ENCODE measurements at places on chromosomes 5 and 9. TPM values are rescaled to one million over a fixed set of nuclear protein-coding genes. Genes with fewer than 3 reads are reported as not detected.

DNA sequence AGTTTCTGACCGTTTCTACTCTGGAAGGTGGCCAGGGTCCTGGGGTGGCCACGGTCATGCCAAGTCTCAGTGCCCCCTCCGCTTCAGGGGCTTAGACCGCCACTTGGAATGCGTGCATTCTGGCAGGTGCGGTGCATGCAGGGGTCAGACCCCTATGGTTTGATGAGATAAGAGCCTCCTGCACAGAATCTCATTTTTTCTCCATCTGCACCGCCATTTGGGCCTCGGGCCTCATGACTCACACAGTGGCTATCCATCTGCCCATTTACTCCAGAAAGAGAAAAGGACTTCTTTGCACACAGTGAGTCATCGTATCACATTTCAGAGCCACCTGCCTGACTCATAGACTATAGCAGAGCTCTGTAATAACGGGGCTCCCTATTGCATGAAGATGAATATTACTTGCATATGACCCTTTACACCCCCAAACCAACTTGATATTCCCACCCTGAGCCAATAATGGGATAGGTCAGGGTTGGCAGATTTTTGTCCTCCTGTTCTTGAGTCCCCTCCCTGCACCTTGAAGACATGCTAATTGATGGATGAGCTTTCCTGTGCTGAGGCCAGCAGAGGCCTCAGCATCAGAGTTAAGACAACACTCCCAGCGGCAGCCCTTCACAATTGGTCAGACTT, 157.4 kb downstream of the NR3C1 start:
- no peak overlapping the region for H3K4me3 ChIP-seq
- H3K36me3 ChIP-seq, result no peaks in the 10 kb centered on the region
- no peak for DNase-seq
- H3K27me3 ChIP-seq, result no peaks in the 10 kb centered on the region
- H3K27ac ChIP-seq, result no peak overlapping the region

OTULINL gene
- total RNA-seq, result 8.9 TPM

DNA sequence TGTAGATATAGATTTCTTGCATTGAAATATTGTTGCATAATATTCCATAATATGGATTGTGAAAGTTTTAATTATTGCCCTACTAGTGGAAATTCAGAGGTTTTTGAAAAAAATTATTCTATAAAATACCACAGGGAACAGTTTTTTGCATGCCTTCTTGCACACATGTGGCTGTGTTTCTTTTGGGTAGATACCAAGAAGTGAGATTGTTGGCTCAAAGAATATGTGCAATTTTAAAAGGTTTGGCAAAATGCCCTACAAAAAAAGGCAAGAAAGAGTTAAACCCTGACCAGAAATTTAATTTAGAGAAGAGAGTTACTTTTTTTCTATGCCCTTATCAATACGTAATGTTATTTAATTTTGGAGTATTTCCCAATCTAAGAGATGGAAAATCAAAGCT, 270.8 kb upstream of the DAPK1 start:
- H3K27ac ChIP-seq, result no peak overlapping the region
- H3K4me3 ChIP-seq, result no peak overlapping the region
- DNase-seq, result no peak
- H3K4me1 ChIP-seq, result no peaks in the 10 kb centered on the region

DNA sequence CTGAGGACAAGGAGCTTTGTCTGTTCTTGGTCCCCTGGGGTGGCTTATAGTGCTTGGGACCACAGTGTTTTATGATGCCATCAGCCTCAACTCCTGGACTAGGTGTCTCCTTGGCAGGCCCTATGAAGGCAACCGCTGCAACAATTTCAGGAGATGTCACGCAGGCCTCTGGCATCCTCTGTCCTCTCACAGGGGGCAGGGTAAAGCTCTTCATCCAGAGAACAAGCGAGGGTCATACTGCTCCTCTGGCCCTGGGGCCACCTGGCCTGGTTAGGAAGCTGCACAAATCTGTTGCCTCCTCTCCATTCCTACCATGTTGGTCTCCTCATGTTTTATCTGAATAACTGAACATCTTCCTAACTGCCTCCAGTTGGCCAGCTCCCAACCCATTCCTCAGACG, 148.9 kb upstream of the SPEF2 start:
- no peaks in the 10 kb centered on the region for H3K4me1 ChIP-seq
- no peaks in the 10 kb centered on the region for H3K36me3 ChIP-seq
- no peak overlapping the region for H3K4me3 ChIP-seq
- H3K27me3 ChIP-seq, result no peaks in the 10 kb centered on the region
- H3K27ac ChIP-seq, result no peak overlapping the region

- H3K27ac ChIP-seq, result no peak overlapping the region
- H3K4me3 ChIP-seq, result peak overlapping the region; percentile 72
- no peak for DNase-seq
- no peaks in the 10 kb centered on the region for H3K27me3 ChIP-seq
- peaks cover 60% of the 10 kb centered on the region for H3K36me3 ChIP-seq
These were observed 41.8 kb downstream of the ROR2 start for GRCh38 chr9:91908293-91908623.

GRCh38 chr9:108874058-108874788, 12.2 kb downstream of the ACTL7A start:
- no peaks in the 10 kb centered on the region for H3K27me3 ChIP-seq
- no peaks in the 10 kb centered on the region for H3K4me1 ChIP-seq
- H3K27ac ChIP-seq, result no peak overlapping the region
- peaks cover 79% of the 10 kb centered on the region for H3K36me3 ChIP-seq
- no peak overlapping the region for H3K4me3 ChIP-seq

DNA sequence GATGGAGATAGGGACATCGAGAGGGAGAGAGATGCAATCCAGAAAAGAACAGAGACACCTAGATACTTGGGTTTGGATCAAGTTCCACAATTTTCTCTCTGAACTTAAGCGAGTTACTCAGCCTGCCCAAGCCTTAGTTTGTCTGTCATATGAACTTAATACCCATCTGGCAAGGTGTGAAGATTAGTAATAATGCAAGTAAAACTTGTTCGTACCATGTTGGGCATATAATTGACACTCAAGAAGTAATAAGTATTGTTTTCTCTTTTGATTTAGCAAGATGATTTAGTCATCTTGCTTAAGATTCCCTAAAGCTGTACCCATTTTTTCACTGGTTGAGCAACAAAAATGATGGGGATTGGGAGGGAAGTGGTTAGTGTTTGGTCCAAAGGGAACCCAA, 7.5 kb downstream of the RABGAP1 start:
- H3K27me3 ChIP-seq, result no peaks in the 10 kb centered on the region
- no peak for DNase-seq
- H3K4me1 ChIP-seq, result no peaks in the 10 kb centered on the region
- no peak overlapping the region for H3K27ac ChIP-seq
- no peak overlapping the region for H3K4me3 ChIP-seq

NR2F1-AS1 gene
- 1.7 TPM for total RNA-seq

PCDHA1 gene
- total RNA-seq, result 2.5 TPM

HSD17B3 gene
- 0.40 TPM for total RNA-seq

SETD9 gene
- total RNA-seq, result 14.9 TPM

IRX1 gene
- total RNA-seq, result 1.9 TPM

DNA sequence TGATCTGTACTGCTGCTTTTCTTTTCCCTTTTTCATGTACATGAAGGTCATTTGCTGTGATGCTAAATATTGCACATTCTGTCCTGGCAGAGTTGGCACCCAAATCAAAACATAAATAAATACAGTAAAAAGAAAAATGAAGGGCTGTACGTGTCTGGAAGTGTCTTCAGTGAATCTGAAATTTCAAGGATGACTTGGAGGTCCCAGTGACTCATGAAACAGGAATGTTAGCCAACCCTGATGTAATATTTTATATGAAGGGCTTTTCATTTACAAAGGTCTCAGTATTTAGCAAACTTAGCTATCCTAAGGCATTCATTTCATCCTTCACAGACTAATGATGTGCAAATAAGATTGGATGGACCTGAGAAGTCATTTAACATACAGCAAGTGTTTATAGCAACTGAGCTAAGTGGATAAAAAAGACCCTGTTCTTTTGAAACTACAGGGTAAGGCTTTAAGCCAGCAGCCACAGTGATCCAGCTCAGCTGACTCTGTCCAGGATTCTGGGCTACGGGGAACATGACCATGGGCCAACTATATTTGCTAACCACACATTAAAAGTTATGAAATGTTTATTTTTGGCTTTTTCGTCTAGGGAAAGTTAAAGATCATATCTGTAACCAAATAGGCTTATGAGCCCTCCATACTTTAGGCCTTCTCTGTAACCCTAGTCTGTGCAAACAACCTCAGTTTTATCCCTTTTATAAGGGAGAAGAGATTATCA, 104.0 kb upstream of the DMRTA1 start:
- H3K4me1 ChIP-seq, result no peaks in the 10 kb centered on the region
- no peak overlapping the region for H3K27ac ChIP-seq
- H3K27me3 ChIP-seq, result no peaks in the 10 kb centered on the region

DRD1 gene
- 0.34 TPM for total RNA-seq

GRCh38 chr5:15731699-15732098, 231.7 kb downstream of the FBXL7 start:
- no peak overlapping the region for H3K4me3 ChIP-seq
- H3K36me3 ChIP-seq, result no peaks in the 10 kb centered on the region
- no peak overlapping the region for H3K27ac ChIP-seq
- DNase-seq, result no peak
- no peaks in the 10 kb centered on the region for H3K27me3 ChIP-seq
- H3K4me1 ChIP-seq, result no peaks in the 10 kb centered on the region

GRCh38 chr9:37902131-37902530, 1.8 kb downstream of the SLC25A51 start:
- peaks cover 28% of the 10 kb centered on the region for H3K36me3 ChIP-seq
- peaks cover 8% of the 10 kb centered on the region for H3K4me1 ChIP-seq
- DNase-seq, result no peak
- H3K4me3 ChIP-seq, result peak overlapping the region; percentile 86
- H3K27me3 ChIP-seq, result no peaks in the 10 kb centered on the region

PCDHGA10 gene
- total RNA-seq, result 3.2 TPM

GRCh38 chr5:173480896-173481295, 135.6 kb downstream of the BOD1 start:
- no peaks in the 10 kb centered on the region for H3K4me1 ChIP-seq
- H3K4me3 ChIP-seq, result no peak overlapping the region
- no peak overlapping the region for H3K27ac ChIP-seq
- H3K36me3 ChIP-seq, result no peaks in the 10 kb centered on the region

DNA sequence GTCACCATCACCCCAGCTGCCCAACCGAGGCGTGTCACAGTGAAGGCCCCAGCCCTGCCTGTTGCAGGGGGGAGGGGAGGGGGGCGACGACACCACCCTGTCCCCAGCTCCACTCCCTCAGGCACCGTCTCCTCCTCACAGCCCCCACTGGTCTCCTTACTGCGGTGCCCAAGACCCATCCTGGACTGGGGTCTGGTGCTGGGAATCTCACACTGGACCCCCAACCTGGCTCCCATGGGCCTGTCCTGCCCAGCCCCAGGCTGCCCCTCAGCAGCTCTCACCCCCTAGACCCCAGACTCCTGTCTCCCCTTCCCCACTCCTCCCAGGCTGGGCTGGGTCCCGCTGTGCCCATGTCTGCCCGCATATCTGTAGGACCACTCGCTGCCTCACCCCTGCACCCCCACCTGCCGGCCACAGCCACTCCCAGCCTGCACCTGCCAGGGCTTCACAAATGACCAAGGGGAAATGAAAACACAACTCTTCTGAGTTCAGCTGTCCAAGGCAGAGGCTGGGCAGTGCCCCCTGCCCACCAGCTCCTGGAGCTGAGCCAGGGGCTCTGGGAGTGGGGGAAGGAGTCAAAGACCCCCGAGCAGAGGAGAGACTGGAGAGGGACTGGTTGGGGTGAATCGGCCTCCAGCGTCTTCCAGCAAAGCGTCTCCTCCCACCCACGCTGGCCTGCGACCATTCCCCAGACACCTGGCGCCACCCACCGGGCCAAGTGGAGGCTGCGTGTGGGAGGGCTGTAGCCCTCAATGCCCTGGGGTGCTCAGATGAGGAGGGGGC, 32.6 kb upstream of the EGFL7 start:
- no peak overlapping the region for H3K27ac ChIP-seq
- H3K4me1 ChIP-seq, result peaks cover 9% of the 10 kb centered on the region
- peak; percentile 93 for DNase-seq
- H3K4me3 ChIP-seq, result no peak overlapping the region
- H3K27me3 ChIP-seq, result peaks cover 52% of the 10 kb centered on the region

- H3K27ac ChIP-seq, result no peak overlapping the region
- H3K4me1 ChIP-seq, result peaks cover 5% of the 10 kb centered on the region
- H3K27me3 ChIP-seq, result no peaks in the 10 kb centered on the region
- H3K4me3 ChIP-seq, result no peak overlapping the region
- DNase-seq, result no peak
These were observed 38.6 kb downstream of the RAI14 start for GRCh38 chr5:34694685-34695084.

SLCO6A1 gene
- 3.1 TPM for total RNA-seq

- no peak for DNase-seq
- peaks cover 34% of the 10 kb centered on the region for H3K36me3 ChIP-seq
- no peaks in the 10 kb centered on the region for H3K4me1 ChIP-seq
- H3K27me3 ChIP-seq, result no peaks in the 10 kb centered on the region
- no peak overlapping the region for H3K4me3 ChIP-seq
These were observed 46.4 kb downstream of the ERP44 start for GRCh38 chr9:100052375-100052774.

Data from endodermal cell (in vitro differentiated cells).